Stimulated activated CD8-positive, alpha-beta memory T cell treated with anti-CD3 and anti-CD28 coated beads, Interleukin-2, amount 100 ng/mL, for 1 hour (primary cell): ENCODE measurements at places on chromosomes 13 and 19.

DNA sequence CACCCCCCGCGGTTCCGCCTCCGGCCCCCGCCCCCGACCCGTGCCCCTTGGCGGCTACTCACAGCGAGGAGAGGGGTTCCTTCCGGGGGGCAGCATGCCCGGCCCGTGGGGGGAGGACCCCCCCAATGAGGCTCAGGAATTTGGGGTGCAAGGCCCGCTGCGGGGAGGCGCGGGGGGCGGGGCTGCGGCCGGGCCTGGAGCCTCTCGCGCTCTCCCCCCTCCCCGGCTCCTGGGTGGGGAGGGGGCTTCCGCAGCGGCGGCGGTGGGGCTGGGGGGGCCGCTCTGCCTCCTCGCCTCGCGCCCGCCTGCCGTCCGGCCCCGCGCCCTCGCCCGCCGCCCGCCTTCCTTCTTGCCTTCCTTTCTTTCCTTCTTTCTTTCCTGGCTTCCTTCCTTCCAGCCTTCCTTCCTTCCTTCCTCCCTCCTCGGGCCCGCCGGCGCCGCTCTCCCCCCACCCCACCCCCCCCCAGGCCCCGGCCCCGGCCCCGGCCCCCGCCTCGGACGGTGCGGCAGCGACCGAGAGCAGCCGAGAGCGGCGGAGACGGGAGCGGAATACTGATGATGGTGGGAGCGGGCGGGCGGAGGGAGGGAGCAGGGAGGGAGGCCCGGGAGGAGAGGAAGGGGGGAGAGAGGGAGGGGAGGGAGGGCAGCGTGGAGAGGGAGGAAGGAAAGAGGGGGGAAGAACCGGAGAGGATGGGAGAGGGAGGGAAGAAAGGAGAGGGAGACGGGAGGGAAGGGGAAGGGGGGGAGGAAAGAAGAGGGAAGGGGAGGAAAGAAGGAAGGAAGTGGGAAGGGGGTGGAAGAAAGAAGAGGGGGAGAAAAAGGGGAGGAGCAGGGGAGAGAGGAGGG lies at the start of gene LRRC4B:
LRRC4B (minus strand) TSS at position 554 of the 846 bp plus-strand sequence. CDS start 19,597 bp downstream, outside the sequence.
- DNase-seq, result no peak

GRCh38 chr13:42985312-42986175 lies 6.5 kb downstream of the EPSTI1 start:
- DNase-seq, result no peak

DNA sequence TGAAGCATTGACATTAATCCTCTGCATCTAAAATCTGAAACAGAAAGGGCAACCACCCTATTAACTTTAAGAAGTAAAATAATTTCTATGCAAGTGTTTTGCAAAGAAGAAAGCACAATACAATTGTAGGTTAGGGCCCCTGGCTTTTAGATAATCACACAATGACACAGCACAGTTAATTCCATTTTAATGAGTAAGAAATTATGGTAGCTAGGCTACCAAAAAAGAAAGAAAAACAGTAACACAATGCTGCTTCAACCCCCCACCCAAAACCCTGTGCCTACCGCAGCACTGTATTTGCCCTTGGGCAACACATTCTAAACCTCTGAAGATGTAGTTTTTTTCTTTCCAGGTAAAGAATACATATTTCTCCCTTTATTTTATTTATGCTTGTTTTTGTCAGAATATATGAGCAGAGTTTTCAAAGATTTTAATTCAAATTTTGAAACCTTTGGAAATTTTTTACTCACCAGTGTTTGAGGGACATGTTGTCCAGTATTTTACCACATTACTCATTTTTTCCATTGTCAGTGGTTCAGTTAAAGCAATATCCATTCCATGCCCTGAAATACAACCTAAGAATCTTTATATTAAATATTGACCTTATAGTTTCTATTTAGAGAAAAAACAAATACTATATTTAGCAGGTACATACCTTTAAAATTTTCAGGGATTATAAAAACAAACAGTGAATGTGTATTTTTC lies 21.1 kb downstream of the SOHLH2 start:
- no peak for DNase-seq

DNA sequence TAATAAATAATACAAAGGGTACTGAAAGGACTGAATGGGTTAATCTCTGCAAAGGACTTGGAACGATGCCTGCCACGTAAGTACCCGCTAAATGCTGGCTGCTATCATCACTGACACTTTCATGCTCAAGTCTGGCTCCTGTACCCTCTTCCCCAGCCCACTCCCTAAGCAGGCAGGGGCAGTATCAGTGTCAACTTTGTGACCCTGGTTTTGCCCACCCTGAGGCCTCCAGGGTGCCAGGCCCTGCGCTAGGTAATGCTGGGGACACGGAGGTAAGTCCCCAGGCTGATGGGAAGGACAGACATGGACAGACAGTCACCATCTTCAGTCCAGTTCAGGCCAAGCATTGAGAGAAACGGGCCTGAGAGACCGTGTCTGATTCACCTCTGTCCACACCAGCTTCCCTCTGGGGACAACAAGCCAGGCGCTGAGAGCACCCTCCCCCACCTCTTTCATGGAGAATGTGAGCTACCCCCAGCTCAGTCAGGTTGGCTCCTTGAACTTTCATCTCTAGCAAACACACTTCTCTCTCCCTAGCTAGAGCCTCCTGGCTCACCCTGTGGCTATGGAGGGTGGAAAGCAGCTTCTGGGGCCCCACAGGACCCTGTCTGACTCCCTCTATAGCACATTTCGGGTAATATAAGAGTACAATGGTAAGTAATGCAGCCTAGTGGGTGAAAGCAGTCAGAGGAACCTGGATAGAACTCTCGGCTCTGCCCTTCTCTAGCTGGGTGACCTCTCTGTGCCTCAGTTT lies 800 bp downstream of the ETFB start:
- no peak for DNase-seq

DNA sequence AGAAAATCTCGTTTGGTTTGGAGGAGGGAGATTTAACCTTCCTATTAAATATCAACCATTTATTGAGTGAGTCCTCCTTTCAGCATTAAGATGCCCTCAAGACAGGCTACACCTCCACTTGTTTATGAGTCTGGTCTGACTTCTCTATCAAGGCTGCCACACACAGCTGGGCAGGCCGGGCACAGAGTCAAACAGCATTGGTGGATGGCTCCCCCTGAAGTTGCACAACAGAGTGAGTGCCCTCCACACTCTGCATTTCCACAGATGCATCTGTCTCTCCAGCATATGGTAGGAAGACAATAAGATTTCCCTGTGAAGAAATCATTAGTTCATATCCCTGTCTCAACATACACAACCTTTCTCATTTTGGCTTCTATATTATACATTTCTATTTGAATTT lies 31.4 kb downstream of the PHF11 start:
- DNase-seq, result no peak

- no peak for DNase-seq
Measured at GRCh38 chr13:111210544-111211469, 95.7 kb downstream of the ARHGEF7 start.

DNA sequence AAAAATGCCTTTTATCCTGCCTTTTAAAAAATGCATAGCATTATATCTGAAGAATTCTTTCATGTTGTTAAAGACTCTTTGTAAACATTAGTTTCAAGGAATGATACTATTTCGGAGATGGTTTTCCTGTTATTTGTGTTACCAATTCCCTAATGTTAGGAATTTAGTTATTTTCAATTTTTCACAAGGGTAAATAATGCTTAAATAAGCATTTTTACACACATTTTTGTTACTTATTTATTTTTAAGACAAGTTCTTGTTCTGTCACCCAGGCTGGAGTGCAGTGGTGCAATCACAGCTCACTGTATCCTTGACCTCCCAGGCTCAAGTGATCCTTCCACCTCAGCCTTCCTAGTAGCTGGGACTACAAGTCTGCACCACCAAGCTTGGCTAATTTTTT lies 49.0 kb downstream of the RGCC start:
- DNase-seq, result no peak

DNA sequence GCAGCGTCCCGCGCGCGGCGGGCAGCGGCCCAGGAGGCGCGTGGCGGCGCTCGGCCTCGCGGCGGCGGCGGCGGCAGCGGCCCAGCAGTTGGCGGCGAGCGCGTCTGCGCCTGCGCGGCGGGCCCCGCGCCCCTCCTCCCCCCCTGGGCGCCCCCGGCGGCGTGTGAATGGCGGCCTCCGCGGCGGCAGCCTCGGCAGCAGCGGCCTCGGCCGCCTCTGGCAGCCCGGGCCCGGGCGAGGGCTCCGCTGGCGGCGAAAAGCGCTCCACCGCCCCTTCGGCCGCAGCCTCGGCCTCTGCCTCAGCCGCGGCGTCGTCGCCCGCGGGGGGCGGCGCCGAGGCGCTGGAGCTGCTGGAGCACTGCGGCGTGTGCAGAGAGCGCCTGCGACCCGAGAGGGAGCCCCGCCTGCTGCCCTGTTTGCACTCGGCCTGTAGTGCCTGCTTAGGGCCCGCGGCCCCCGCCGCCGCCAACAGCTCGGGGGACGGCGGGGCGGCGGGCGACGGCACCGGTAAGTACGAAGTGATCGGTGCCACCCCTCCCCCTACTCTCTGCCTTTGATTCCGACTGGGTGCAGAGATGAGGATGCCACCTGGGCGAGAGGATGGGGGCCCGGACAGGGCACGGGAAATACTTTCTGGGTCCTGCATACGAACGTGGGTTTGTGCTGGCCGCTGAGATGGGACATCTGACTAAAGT lies 874 bp downstream of the TRIM28 start:
- no peak for DNase-seq

- DNase-seq, result no peak
Measured at GRCh38 chr19:18667531-18668251, 15.8 kb upstream of the CRTC1 start.

GRCh38 chr13:95641291-95642027 lies 3.0 kb downstream of the DZIP1 start:
- no peak for DNase-seq

- DNase-seq, result no peak
Measured at GRCh38 chr13:27077451-27077850, 94.2 kb downstream of the USP12 start.
